Transverse colon (tissue), 4 donors: ENCODE measurements at places on chromosomes 16 and 17.

DNA sequence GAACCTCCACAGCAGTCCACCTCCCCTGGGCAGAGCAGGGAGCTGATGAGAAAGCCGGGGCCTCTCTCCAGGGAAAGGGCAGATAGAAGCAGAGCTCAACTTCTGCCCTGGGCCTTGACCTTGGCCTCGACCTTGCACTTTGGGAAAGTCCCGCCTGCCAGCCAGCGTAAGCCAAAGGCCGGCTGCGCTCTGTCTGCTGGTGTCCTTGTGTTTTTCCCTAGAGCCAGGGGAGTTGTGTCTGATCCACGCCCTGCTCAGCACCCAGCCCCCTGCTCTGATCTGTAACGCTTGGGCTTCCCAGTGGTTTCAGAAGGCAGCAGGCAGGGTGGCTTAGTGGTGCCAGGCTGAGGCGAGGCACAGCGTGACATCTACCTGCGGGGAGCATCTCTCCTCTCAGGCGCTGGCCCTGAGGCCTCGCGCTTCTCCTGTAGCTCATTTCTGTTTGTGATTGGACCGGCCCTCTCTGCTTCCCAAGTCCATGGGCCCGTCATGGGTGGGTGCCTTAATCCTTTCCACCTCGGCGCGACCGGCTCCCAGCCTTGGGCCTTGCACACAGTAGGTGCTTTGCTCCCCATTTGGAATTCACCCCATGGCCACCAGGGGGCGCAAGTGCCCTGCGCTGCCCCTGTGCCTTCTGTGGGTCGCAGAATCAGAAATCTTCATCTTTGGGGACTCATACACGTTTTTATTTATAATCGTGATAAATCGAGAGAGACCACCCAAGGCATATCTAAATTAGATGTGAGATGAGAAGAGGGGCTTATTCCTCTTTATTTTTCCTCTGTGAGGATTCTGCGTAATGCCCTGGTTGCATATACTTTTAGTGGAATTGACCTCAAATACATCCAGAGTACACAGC is 24.2 kb downstream of the SGSH start:
- no peak for DNase-seq
- H3K4me3 ChIP-seq = no peak overlapping the region
- H3K27ac ChIP-seq = no peak overlapping the region
- no peaks in the 10 kb centered on the region for H3K4me1 ChIP-seq
- peaks cover 10% of the 10 kb centered on the region for H3K27me3 ChIP-seq

DNA sequence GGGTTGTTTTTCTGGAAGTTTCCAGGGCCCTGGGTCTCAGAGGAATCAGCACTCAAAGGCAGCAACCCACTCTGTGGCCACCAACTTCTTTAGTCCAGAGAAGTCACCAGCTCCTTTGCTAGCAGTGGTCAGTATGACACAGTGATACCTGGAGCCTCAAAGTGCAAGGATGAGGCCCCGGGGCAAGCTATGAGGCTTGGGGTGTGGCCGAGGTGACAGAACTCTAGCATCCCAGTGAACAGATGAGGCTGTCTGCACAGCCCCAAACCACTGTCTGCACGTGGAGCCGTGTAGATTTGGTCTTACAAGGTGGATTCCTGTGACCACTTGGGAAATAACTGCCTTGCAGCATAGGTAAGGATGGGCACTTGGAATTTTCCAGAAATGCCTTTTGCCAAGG is 24.9 kb downstream of the TEKT5 start:
- no peaks in the 10 kb centered on the region for H3K27me3 ChIP-seq
- H3K4me3 ChIP-seq = no peak overlapping the region
- no peak for DNase-seq

DNA sequence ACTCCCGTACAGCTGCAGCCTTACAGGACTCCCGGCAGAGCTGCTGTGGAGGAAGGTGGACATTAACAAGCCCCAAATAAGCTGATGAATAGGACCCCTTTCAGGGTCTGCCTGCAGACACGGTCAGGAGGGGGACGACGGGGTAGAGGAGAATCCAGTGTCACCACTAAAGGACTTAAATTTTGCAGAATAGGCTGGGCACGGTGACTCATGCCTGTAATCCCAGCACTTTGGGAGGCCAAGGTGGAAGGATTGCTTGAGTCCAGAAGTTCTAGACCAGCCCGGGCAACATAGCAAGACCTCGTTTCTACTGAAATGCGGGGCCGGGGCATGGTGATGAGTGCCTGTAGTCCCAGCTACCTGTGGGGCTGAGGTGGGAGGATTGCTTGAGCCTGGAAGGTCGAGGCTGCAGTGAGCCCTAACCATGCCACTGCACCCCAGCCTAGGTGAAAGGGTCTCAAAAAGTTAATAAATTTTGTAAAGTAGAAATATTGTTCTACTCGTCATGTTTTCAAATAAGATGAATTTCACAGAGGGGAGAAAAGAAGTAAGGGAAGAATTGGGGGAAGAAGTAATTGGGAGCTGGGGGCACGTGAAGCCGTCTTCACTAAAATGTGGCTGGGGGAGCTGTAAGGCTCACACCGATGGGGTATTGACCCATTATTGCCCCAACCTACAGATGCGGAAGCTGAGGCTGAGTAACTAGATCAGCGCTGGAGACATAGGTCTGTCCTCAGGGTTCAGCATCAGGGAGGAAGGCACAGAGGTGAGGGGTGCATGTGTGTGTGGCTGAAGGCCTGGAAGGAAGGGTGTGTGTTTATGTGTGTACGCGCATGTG is 4.7 kb downstream of the LITAFD start:
- no peak overlapping the region for H3K27ac ChIP-seq
- peaks cover 11% of the 10 kb centered on the region for H3K4me1 ChIP-seq
- no peaks in the 10 kb centered on the region for H3K27me3 ChIP-seq
- no peaks in the 10 kb centered on the region for H3K36me3 ChIP-seq
- H3K4me3 ChIP-seq = no peak overlapping the region

DNA sequence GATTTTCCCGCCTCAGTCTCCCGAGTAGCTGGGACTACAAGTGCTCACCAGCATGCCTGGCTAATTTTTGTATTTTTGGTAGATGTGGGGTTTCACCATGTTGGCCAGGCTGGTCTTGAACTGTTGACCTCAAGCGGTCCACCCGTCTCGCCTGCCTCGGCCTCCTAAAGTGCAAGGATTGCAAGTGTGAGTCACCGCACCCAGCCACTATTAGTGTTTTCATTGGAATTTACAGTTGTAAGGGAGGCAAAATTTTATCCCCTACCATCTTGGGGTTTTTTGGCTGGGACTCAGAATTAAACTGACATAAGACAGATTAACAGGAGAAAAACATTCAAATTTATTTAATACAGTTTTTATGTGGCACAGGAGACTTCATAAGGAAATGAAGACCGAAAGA is 12.3 kb upstream of the MYCBPAP start:
- H3K27ac ChIP-seq = no peak overlapping the region
- H3K4me1 ChIP-seq = no peaks in the 10 kb centered on the region
- no peaks in the 10 kb centered on the region for H3K36me3 ChIP-seq
- H3K4me3 ChIP-seq = no peak overlapping the region

DNA sequence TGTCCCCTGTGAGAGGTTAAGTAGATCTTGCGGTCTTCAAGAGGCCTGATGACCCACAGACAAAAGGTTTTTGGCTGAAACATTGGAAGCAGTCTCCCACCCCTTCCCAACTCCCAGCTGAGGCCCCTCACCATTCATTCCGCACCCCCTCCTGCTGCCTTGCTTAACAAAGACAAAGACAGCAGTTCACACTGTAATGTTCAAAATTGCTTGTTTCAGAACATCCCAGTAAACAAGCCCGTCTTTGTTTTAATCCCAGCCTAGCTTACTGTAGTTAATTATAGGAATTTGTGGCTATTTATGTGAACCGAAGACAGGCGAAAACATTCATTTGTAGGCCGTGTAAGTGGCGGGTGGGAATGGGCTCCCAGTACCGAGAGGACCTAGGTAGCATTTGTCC is 55.7 kb downstream of the IRX5 start:
- H3K36me3 ChIP-seq = no peaks in the 10 kb centered on the region
- no peak for DNase-seq
- no peak overlapping the region for H3K27ac ChIP-seq
- no peaks in the 10 kb centered on the region for H3K27me3 ChIP-seq
- no peaks in the 10 kb centered on the region for H3K4me1 ChIP-seq

DNA sequence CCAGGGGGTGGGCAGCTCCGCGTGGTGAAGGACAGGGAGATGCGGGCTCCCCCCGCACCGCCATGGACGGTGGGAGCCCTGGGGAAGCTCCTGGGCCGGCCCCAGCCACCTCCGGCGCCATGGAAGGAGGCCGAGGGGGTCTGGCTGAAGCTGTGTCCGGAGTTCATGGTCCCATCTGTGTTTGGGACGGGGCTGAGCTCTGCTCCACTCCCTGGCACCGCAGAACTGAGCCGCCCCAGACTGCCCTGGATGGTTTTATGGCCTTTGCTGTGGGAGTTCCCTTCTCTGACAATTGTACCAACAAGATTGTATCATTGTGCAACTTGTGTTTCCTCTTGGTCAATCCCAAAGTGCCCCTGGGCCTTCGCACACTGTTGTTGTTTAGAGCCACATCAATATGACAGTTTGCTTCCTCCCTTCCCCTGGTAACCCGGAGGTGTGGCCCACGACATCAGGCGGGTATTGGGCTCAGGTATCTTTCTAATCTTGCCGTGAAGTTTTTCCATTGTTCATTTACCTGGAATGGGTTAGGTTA is 942 bp downstream of the KRT23 start:
- H3K27ac ChIP-seq = no peak overlapping the region
- no peak overlapping the region for H3K4me3 ChIP-seq
- peaks cover 10% of the 10 kb centered on the region for H3K4me1 ChIP-seq
- H3K27me3 ChIP-seq = no peaks in the 10 kb centered on the region
- H3K36me3 ChIP-seq = no peaks in the 10 kb centered on the region

GRCh38 chr17:40610359-40610758 is 37.3 kb downstream of the SMARCE1 start:
- no peak overlapping the region for H3K27ac ChIP-seq
- no peak overlapping the region for H3K4me3 ChIP-seq
- no peaks in the 10 kb centered on the region for H3K27me3 ChIP-seq
- DNase-seq = no peak
- no peaks in the 10 kb centered on the region for H3K4me1 ChIP-seq
- H3K36me3 ChIP-seq = no peaks in the 10 kb centered on the region

GRCh38 chr16:68331879-68332410 is 21.1 kb downstream of the PRMT7 start:
- no peak overlapping the region for H3K4me3 ChIP-seq
- DNase-seq = no peak
- peaks cover 15% of the 10 kb centered on the region for H3K4me1 ChIP-seq
- H3K36me3 ChIP-seq = no peaks in the 10 kb centered on the region

DNA sequence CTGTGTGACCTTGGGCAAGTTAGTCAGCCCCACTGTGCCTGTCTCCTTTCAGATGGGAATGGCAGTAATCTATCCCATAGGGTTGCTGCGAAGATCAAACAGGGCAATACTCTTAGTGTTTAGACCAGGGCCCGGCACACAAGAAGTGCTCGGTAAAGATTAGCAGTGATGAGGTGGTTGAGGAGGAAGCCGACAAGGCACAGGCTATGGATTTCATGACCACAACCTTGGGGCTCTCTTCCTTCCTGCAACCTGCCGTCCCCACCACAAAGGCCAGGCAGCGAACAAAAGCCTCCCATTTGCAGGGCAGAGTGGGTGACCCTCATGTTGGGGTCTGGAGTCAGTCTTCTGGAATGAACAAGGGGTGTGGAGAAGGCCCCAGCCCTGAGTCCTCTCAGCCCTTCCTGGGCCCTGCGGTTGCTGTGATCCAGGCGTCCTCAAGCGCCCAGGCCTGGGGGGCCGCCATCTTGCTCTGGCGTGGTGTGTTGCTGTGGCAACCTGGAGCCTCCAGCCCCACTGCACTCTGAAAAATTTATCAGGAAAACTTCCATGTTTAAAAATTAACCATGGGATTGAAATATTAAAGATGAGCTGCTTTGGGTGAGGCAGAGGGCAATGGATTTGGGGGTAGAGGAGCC is 9.8 kb downstream of the ADAM11 start:
- H3K27me3 ChIP-seq = peaks cover 30% of the 10 kb centered on the region
- no peak overlapping the region for H3K4me3 ChIP-seq
- no peak for DNase-seq

GRCh38 chr17:27578718-27579085 is 52.3 kb upstream of the LGALS9 start:
- no peak overlapping the region for H3K4me3 ChIP-seq
- no peaks in the 10 kb centered on the region for H3K27me3 ChIP-seq
- H3K36me3 ChIP-seq = no peaks in the 10 kb centered on the region

GRCh38 chr16:25037632-25038031 is 22.5 kb upstream of the ARHGAP17 start:
- no peak overlapping the region for H3K27ac ChIP-seq

- H3K4me3 ChIP-seq = no peak overlapping the region
- no peaks in the 10 kb centered on the region for H3K4me1 ChIP-seq
- no peak overlapping the region for H3K27ac ChIP-seq
- no peak for DNase-seq
These were observed 345.6 kb downstream of the CPPED1 start for GRCh38 chr16:12458051-12458450.

GRCh38 chr17:46057366-46057765 is 58.3 kb downstream of the STH start:
- H3K4me1 ChIP-seq = peaks cover 1% of the 10 kb centered on the region
- H3K4me3 ChIP-seq = no peak overlapping the region

GRCh38 chr16:14564323-14564722 is 65.7 kb downstream of the PARN start:
- DNase-seq = peak; percentile 54
- no peaks in the 10 kb centered on the region for H3K27me3 ChIP-seq
- no peaks in the 10 kb centered on the region for H3K36me3 ChIP-seq
- peaks cover 76% of the 10 kb centered on the region for H3K4me1 ChIP-seq

DNA sequence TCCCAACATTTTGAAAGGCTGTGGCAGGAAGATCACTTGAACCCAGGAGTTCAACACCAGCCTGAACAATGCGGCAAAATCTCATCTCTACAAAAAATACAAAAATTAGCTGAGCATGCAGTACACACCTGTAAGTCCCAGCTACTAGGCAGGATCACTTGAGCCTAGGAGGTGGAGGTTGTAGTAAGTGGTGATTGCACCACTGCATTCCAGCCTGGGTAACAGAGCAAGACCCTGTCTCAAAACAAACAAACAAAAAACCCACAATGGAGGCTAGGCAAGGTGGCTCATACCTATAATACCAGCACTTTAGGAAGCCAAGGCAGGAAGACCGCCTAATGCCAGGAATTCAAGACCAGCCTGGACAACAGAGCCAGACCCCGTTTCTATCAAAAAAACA is 12.0 kb downstream of the APPBP2 start:
- no peak for DNase-seq
- no peak overlapping the region for H3K27ac ChIP-seq
- peaks cover 4% of the 10 kb centered on the region for H3K36me3 ChIP-seq
- H3K27me3 ChIP-seq = no peaks in the 10 kb centered on the region
- no peak overlapping the region for H3K4me3 ChIP-seq
